ENCODE measurements at places on chromosomes 5 and 9.

DNA sequence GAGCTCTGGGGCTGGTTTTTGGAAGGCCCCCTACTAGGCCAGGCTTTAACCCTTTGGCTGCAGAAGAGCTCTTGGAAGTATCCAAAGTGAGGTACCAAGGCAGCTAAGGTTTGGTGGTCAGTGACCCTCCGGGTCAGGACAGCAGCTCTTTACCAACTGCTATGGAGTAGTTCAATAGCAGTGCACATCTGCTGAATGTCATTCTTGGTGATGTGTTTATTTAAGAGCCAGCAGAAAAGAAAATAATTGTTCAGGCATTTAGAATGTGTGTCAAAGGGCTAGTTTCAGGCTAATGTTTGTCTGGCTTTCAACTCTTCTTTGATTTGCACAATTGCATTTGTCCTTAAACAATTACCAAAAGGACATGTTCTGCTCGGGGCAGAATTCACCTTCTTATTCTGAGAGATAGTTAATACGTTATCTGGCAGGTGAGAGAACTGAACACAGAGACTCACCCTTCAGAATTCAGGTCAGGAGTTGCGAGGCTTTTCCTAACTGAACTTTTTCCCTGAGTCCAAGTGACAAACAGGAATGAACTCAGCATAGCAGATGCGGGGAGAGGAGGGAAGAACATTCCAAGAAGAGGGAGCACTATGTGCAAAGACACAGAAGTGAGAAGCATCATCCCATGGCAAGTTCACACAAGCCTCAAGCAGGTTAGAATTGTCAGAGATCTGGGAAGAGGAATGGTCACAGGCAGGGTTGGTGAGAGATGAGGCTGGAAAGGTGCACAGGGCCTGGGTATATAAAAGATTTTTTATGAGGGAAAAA is 556.7 kb upstream of the TLE4 start:
- no peak for DNase-seq

GRCh38 chr5:32604800-32605765 is 19.7 kb downstream of the SUB1 start:
- DNase-seq, result no peak

DNA sequence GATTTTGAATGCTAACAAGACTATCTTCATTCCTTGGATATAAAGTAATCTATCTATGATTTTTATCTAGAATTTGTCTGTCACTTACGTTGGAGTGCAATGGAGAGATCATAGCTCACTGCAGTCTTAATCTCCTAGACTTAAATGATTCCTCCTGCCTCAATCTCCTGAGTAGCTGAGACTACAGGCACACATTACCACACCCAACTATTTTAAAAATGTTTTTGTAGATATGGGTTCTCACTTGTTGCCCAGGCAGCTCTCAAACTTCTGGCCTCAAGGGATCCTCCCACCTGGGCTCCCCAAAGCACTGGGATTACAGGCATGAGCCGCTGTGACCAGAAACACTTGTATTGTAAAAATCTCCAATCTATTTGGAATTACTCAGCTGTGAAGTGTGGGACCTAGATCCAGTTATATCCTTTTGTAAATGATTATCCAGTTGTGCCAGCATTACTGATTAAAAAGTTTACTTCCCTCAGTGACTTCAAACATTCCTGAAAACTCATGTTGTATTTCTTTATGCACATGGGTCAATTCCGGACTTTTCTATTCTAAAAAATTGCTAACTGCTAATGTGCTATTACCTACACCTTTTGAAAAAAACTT is 1793.8 kb upstream of the WWC1 start:
- DNase-seq, result no peak

DNA sequence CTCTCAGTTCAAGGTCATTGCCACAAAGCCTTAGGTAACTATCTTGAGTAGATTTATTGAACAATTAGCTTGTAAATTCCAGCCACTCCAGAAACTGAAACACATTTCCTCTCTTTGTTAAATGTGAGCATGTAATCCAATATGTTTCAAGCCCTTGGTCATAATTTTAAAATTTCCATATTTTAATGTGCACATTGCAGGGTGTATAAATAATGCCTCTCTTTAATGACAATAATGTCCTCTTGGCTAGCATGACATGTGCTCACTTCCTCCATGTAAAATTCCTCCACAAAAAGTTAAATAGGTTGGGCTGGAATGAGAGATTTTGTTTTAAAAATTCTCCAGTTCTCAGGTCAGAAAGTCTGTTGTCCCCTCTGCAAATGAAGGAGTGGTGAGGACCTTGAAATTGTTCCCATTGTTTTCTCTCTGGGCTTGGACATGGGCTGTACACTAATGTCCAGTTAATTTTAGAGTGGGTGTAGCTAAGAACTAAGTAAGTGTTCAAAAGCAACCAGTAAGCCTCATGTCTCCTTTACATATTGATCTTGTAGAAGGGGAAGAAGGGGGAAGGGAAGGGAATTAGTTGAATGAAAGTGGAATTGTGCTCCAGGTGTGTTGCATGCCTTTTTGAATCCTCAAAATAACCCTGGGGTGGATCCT is 2.9 kb downstream of the PPP3R2 start:
- no peak for DNase-seq

DNA sequence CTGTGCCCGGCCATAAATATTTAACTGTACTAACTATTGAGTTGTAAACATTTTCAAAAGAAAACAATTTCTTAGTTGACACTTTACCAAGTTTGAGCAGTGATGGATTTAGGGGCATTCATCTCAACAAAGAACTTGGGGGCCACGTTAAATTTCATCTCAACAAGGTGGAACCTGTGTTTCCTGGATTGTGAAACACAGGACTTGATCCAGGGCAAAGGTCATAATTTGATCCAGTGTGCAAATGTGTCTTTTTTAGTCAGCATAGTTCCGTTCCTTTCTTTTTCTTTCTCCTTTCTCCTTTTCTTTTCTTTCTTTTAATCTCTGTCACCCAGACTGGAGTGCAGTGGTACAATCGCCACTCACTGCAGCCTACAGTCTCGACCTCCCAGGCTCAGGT is 3.1 kb downstream of the GFRA3 start:
- DNase-seq, result no peak

DNA sequence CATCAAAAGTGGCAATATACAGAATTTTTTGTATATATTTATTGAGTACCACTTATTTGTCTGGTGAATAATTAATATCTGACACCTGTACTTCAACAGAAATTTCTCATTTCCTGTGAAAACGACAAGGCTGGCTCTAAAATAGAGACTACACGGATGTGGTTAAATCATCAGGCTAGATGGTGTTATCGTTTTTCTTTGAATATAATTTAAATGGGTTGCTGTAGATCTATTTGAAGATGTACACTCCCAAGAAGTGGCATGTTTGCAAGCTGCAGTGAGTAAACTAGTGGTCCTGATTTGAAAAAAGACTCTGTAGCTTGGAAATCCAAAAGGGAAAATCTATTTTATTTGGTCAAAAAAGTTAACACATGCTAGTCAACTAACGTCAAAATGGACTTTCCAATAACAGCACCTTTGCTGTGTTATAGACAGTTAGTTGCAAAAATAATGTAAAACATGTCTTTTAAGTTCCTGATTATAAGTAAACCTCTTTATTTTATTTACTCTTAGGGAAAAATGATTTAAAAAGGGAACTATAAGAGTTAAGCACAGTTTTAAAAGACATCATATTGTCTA is 13.8 kb downstream of the ST8SIA4 start:
- DNase-seq, result no peak

DNA sequence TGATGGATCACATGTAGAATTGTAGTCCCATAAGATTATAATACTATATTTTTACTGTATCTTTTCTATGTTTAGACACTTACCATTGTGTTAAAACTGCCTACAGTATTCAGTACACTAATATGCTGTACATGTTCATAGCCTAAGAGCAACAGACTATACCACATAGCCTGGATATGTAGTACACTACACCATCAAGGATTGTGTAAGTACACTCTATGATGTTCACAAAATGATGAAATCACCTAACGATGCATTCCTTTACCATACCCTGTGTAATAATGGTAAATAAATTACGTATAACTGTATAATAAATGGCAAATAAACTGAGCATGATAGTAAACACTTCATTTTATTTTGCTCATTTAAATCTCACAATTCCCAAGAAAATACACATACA is 60.3 kb downstream of the RICTOR start:
- peak; percentile 33 for DNase-seq

- DNase-seq, result no peak
These were observed 10.9 kb upstream of the MOB3B start for GRCh38 chr9:27540502-27540901.

All from GM23248 (cell line).